AG09309 (cell line): ENCODE measurements at places on chromosomes 7 and 10.
A peak's percentile ranks its signal among the peaks of the same experiment; 100 is the strongest.

- no peak for DNase-seq
These were observed 109.6 kb downstream of the SFMBT2 start for GRCh38 chr10:7301006-7301778.

DNA sequence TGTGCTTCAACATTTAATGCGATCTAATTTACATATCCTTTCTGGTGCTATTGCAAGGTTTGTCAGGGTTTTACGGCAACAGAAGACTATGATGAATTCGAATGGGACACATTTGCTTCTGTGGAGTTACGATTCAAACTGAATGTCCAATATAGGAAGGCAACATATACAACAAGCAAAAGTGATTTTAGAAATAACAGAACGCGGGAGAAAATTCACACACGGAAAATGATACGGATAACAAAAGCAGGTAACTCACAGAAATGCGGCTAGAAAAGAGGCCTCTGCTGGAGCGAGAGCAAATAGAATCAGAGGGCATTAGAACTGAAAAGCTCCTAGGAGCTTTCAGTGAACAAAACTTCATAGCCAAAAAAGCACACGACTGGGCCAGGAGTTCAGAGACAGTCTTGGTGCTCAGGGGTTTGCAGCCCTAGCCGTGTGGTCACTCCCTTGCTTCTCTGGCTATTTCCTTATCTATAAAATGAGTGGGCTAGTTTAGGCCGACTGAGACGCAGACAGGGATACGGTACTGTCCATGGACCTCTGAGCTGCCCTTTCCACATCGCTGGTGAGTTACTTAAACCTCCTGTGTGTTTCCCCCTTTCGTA, 557 bp upstream of the TAX1BP1 start:
- DNase-seq: no peak

DNA sequence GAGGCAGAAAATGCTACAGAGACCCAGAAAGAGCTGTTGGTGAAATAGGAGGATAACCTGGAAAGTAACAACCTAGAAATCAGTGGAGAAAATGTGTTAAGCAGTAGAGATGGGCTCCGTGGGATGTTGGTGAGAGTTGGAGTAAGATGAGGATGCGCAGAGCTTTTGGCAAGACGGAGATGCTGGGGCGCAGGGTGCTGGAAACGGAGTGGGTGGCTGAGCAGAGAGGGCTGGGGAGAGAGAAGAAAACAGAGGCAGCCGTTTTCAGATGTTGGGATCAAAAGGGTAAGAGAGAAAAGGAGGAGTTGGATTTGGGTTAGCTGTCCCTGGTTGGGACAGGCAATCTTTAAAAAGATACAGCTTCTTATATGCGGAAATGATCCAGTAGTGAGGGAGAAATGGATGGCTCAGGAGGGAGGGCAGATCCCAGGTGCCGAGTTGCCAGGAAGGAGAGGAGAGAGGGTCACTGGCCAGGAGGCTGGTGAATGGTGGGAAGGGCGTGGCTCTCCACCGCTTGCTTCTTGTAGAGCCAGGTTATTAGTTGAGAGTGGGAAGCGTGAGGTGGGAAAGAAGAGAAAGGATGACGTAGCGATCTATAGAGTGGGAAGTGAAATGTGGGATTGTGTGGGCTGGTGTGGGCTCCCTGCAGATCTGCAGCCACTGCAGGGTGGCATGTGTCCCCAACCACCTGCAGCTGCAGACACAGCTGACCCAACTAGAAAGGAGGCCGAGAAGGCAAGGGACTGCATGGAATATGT, 182.2 kb upstream of the SVIL start:
- no peak for DNase-seq

- no peak for DNase-seq
These were observed 7.1 kb downstream of the SND1 start for GRCh38 chr7:127658970-127659630.

DNA sequence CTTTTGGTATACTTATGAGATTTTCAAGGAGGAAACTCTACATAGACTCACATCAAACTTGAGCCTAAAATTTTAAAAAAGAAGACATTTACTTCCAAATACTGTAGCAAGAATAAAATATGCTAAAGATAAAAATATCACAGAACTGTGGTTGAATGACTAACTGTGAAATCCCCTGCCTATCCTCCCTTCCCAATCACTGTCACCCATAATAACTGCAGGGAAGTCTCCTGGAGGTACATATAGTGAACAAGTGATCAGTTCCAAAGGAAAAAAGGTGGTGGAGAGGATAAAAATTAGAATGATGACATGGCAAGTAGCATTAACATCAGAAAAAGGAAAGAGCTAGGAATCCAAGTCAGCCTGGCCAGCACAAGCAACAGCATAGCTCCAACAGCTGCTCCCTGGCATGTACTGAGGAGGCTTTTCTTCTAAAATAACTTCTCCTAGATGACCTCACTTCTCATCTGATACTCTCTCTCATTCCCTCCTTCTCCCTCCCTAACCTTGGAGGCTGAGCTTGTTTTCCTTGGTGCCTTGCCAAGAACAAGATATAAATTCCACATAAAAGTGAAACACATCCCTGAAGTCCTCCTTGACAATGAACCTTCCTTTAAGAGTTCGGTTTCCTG, 124.0 kb downstream of the IQUB start:
- DNase-seq: no peak

- no peak for DNase-seq
These were observed 117.9 kb downstream of the NKX6-2 start for GRCh38 chr10:132668048-132668394.

GRCh38 chr7:37052705-37053104, 328.4 kb upstream of the AOAH start:
- no peak for DNase-seq

GRCh38 chr7:42456756-42457276, 219.8 kb upstream of the GLI3 start:
- no peak for DNase-seq

- peak; percentile 53 for DNase-seq
These were observed 525.7 kb downstream of the KCNMA1 start for GRCh38 chr10:77111611-77112550.

GRCh38 chr10:70295926-70296325, 12.1 kb upstream of the NPFFR1 start:
- DNase-seq: no peak

DNA sequence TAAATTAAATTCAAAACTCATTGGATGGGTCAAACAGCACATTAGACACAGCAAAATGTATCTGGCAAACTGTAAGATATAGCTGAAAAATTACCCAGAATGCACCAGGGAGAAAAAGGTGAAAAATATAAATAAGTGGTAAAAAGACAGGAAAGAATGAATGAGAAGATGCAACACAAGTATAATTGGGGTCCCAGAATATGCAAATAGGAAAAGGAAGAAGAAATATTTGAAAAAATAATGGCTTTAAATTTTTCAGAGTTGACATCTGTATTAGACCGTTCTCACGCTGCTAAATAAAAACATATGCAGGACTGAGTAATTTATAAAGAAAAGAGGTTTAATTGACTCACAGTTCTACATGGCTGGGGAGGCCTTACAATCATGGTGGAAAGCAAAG, 167.7 kb upstream of the PLXNA4 start:
- no peak for DNase-seq

GRCh38 chr7:25989140-25989705, 162.8 kb upstream of the NFE2L3 start:
- no peak for DNase-seq

GRCh38 chr10:133141144-133141957, 18.7 kb upstream of the KNDC1 start:
- DNase-seq: no peak

GRCh38 chr10:126904818-126905701, at the start of gene DOCK1:
DOCK1 (plus strand) TSS chr10:126905428; CDS start chr10:126905518, 90 bp downstream.
- no peak for DNase-seq

GRCh38 chr10:11146402-11147171, 128.9 kb downstream of the CELF2 start:
- no peak for DNase-seq

DNA sequence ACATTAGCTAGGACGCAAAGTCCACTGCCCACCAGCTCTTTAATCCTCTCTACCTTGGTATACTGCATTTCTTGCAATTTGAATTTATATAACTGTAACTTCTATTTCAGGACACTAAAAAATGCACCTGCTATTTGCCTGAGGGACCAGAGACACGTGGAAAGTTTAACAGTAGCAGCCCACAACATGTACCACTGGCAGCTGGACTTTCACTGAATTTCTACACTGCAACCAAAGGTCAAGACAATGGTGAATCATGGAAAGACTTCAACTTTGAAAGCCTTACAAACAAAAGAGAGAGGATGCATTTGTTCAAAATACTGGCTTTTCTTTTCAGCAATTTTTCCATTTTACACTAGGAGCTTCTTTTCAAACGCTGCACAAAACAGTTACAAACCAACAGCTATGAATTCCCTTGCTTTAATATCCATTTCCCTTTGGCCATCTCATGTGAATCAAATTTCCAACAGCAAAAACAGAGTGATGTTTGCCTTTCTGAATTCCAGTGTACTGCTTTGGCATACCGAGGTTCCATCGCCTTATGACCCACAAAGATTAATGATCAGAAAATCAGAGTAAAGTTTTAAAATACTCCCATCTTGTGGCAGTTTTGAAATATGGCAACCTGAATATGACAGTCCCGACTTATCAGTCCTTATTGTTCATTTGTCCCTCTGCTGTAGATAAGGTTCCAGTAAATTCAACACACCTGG, 29.9 kb upstream of the HNRNPH3 start:
- DNase-seq: peak; percentile 32

DNA sequence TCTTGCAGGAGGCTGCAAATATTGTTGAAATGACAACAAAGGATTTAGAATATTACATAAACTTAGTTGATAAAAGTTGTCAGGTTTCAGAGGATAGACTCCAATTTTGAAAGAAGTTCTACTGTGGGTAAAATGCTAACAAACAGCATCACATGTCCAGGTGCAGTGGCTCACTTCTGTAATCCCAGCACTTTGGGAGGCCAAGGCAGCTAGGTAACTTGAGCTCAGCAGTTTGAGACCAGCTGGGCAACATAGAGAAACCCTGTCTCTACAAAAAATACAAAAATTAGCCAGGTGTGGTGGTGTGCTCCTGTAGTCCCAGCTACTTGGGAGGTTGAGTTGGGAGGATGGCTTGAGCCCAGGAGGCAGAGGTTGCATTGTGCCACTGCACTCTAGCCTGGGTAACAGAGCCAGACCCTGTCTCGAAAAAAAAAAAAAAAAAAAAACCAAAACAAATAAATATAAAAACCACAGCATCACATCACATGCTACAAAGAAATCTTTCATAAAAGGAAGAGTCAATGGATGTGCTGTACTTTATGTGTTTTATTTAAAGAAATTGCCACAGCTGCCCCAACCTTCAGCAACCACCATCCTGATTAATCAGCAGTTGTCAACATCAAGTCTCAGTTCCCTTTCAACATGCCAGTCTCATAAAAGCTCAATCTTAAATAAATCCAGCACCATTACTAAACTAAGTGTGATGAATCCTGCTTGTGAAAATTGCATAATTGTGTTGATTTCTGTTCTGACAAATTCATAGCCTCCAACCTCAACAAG, 83.2 kb upstream of the MBL2 start:
- no peak for DNase-seq

DNA sequence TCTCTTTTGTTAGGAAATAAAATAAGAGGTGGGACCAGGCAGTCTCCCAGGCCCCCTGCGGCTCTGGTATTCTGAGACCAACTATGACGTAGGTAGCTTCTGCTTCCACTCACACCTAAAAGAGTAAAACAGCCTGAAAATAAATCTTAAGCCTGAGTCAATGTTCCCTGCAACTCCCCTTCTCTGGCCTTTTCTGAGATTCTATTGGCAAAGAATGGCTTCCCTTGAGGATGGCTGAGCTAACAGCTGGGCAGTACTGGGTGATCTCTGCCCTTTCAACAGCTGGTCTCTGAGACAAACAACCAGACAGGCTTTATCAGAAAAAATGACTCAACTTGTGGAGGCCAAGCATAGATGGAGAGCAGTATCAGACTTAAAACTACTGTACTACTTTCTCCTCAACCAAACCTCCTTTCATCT, 58.7 kb downstream of the CREB3L2 start:
- DNase-seq: peak; percentile 66

DNA sequence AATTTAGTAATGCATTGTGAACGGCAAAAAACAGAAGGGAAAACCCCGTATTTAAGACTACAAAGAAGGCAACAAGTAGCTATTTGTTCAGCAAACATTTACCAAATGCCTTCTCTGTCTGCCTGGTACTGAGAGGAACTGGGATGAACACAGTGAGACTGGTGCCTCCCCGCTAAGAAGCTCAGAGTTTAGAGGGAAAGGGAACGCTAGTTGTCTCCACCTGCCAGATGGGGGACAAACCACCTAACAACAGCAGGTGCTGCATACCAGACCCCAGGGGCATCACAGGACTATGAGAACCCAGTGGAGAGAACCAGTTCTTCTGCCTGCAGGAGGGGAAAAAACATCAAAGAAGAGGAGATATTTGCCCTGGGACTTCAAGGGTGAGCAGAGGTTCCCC, 147.1 kb downstream of the SLC25A13 start:
- DNase-seq: no peak

DNA sequence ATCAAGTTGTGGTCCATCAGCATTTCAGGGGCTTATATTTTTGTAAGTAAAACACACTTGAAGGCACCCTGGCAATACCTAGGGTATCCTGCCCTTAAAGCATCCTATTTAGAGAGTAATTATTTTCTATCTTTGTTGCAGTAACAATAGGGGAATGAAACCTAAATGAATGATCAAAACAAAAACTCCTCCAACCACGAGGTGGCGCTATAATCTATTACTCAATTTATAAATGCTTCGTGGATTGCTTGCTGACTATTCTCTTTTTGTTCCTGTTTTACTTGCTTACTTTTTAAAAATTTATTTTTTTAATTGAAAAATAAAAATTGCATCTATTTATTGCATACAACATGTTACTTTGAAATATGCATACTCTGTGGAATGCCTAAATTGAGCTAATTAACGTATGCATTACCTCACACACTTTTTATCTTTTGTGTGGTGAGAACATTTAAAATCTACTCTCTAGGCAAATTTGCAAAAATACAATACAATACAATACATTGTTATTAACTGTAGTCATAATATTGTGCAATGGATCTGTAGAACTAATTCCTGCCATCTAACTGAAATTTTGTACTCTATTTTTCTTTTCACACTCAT, 147.7 kb upstream of the BMPER start:
- DNase-seq: no peak

DNA sequence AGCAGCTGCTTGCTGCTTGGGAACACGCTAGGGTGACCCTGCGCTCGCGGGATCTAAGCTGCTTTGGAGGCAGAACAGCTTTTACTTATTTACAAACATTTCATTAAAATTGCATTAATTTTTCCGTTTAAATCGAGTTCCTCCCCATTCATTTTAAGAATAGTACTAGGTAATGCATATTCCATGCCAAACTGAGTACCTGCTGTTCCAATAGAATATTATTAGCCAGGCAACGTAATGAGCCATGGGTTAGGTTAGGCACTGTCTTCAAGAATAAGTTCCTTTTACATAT, 860 bp downstream of the EXOC6 start:
- no peak for DNase-seq
